Activated CD4-positive, alpha-beta memory T cell treated with anti-CD3 and anti-CD28 coated beads, Interleukin-2, amount 10 ng/mL, durations not matched to agents 7 days and 5 days (primary cell): ENCODE measurements at places on chromosomes 3 and 15. TPM values are rescaled to one million over a fixed set of nuclear protein-coding genes. Genes with fewer than 3 reads are reported as not detected.

GOLGA8T gene
- not detected for total RNA-seq

PDZRN3 gene
- not detected for total RNA-seq

PLXNB1 gene
- 1.9 TPM for total RNA-seq

PLSCR5 gene
- total RNA-seq: not detected

RAB5A gene
- total RNA-seq: 64.5 TPM

FILIP1L gene
- 1.9 TPM for total RNA-seq

ISL2 gene
- 3.7 TPM for total RNA-seq

TM4SF4 gene
- not detected for total RNA-seq

PAK6 gene
- total RNA-seq: 0.20 TPM

TLR9 gene
- 0.55 TPM for total RNA-seq

DNA sequence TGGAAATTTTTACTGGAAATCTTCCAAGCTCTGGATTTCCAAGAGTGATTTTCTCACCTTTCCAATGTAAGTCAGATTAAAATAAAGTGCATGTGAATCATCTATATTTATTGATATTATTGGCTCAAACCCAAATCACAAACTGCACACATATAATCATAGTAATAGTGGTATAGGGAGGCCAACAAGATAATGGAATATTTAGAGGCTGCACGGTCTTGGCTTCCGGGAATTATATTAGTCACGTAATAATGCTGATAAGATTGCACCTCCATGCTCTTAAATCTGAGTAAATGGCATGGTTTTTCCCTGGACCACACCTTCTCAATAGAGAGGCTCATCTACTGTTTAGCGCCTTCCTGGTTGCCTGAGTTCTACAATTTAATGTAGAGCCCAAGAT, 567.1 kb upstream of the NR2F2 start:
- no peak for DNase-seq

DNA sequence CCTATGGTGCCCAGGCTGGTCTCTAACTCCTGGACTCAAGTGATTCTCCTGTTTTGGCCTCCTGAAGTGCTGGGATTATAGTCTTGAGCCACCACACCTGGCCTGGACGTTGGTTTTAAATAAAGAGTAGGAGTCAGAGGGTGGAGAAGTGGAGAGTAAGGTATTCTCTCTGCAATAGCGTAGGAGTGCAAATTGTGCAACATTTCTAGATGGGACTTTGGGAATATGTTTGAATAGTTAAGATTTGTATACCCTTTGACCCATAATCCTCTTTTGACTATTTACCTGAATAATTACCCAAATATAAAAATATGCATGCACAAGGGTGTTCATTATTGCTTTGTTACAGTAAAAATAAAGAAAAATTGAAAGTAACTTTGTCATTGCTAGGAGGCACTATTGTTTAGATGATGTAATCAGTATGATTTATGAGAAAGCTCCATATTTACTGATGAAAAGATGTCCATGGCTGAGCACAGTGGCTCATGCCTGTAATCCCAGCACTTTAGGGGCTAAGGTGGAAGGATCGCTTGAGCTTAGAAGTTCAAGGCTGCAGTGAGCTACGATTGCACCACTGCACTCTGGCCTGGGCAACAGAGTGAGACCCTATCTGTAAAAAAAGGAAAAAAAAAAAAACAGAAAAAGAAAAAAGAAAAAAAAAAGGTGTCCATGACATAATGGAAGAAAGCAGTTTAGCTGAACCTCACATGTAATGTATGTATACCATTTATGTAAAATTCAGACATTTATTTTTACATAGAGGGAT, 15.1 kb upstream of the XYLB start:
- no peak for DNase-seq

- no peak for DNase-seq
Measured at GRCh38 chr3:127233371-127233770, 40.4 kb downstream of the PRR23E start.

DNA sequence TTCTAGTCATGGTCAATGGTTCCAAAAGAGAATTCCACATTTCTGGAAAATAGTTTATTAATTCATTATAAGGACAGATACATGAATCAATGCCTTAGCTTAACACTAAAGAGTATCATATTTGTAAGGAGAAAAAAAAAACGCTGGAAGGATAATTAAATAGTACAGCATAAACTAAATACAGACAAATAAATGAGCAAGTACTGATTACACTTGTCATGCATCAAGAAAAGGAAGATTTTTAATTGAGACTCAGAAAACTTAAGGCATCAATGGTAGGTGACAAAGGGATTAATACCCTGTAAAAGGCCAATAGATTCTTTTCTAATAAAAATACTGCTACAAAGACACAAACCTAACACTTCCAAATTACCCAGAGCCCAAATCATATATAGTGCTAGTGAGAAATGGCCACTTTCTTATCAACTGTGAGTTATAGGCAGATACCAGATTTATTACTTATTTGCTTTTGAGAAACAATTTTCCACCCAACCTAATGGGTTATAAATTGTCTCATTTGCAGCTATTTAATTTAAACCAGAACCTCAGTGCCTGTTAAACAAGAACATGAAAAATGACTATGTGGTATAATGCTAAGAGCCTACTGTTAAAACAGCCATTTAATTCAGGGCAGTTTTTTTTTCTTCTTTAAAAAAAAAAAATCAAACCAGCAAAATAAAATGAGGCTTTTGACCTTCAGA, 3.8 kb upstream of the IGDCC3 start:
- DNase-seq: no peak

- DNase-seq: no peak
Measured at GRCh38 chr3:42061025-42061712, 30.0 kb upstream of the TRAK1 start.

DNA sequence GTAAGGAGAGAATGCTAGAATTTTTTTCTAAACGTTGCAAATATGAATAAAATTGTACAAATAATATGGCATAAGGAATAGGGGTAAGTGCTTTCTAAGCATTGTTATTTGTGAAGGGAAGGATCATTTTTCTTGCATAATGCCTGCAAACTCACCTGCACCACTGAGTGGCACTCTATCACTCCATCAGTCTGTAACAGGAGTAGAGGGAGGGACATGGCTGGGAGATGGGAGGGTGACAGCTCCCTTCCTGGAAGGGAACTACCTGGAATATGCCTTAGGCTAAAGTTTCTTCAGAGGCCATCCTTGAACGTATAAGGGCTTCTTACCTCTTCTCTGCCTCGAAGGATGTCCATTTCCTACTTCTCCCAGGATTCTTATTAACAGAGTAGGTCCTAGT, 3.0 kb downstream of the NAALADL2 start:
- DNase-seq: no peak

- DNase-seq: no peak
Measured at GRCh38 chr3:112101916-112102315, 15.7 kb downstream of the C3orf52 start.

GRCh38 chr15:94485148-94485719, 253.9 kb downstream of the MCTP2 start:
- DNase-seq: no peak

- no peak for DNase-seq
Measured at GRCh38 chr3:105473521-105474223, 107.0 kb downstream of the ALCAM start.

GRCh38 chr3:94064243-94064860, 1.5 kb downstream of the NSUN3 start:
- no peak for DNase-seq

GRCh38 chr15:98946301-98947255, 61.0 kb downstream of the PGPEP1L start:
- DNase-seq: no peak

DNA sequence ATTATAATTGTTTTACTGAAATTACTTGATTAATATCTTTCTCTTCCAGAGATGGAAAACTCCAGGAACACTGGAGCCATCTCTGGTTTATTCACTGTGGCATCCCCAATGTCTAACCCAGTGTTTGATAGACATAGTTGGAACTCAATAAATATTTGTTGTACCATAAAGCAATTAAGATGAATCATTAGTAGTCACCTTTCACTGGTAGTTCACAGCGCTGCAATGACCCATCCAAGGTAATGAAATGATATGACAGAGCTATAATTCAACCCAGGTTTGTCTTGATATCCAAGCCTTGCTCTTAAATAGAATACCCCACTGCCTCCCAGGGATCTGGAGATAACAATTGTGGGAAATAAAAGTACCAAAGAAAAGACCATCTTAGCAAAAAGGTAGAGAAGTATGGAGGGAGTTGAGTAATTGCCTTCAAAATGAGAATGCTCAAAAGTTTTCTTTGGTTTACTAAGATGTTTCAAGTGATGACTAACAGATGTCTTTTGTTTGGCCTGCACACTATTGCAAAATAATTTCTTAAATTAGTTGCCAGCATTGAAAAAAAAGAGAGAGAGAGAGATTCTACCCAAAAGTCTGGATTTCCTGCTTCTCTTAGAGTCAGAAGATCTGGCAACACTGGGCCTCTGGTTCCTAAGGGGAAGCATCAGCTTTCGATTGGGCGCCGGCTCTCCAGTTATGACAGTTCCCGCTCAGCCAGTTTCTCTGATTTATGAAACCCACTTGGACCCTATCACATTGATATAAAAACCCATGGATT, 348.5 kb downstream of the ERC2 start:
- no peak for DNase-seq

DNA sequence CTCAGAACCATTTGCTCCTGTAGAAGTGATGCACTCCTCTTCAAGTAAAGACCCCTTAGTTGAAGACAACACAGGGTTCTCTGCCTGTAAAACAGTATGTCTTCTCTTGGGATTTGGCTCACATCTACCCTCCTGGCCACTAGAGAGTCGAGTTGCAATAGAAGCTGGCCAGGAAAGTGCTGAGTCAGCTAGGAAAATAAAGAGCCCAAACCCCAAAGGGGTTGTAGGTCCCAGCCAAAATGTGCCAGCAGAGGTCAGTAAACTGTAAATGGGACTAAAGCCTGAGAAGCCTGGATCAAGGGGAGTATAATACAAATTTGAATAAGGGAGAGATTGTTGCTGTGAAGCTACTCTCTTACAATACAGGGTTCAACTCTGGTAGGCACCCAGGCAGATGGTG, 37.2 kb upstream of the THBS1 start:
- DNase-seq: no peak

DNA sequence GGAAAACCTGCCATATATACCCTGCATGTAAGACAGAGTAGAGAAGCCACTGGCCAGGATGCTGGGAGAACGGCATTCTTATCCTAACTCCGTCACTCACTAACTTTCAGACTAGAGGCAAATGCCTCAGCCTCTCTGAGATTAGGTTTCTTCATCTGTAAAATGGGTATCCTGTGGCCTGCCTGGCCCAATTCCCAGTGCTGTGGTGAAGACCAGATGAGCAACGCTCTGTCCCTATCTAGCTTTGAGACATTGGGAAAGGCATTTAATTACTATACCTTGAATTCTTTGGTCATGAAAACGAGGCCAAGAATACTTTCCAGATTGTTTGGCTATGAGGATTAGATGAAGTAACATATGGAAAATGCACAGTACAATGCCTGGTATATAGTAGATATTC, 35.9 kb downstream of the CEMIP start:
- DNase-seq: no peak

DNA sequence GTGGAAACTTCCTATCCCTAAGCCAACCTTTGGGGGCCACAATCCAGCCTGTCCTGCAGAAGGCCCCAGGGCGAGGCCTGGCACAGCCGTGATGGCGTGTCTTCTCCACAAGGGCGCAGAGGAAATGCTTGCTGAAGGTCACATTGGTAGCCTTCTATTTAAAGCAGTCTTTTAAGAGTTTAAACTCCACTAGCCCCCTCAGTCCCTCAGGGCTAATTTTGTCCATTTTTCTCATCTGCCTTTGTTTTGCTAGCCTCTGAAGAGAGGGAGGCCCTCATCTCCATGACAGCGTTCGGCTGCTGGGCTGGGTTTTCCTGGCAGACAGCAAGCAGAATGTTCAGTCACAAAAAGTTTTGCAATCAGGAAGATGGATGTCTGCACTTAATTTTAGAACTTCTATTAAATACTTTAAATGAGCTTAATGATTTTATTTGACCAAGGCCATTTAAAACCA, 40.8 kb downstream of the RARB start:
- no peak for DNase-seq

DNA sequence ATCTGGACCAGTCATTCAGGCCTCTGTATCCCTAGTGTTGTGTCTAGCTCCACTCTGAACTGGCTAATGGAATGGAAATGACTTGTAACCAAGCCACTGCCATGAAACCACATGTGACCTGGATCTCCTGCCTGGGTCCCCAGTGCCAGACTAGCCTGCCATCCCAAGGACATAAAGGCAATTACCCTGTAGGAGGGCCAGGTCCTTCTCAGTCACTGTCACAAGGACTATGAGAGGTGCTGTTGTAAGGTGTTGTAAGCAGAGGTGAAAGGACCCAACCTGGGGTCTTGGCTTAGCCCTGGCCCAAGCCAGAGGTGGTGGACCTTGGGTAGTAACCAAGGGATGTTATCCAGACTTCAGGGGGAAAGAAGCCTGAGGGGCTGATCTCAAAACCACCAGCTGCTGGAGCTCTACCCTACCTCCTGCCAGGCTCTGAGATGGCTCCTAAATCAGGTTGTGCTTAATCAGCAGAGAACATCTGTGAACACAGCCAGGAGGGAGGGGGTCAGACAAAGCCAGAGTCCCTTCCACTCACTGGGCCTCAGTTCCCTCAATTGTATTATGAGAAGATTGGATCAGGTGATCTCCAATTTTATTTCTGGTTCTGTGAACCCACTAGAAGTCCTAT, 15.7 kb upstream of the KLHL24 start:
- DNase-seq: no peak

- DNase-seq: peak; percentile 42
Measured at GRCh38 chr3:11059090-11059798, 66.7 kb downstream of the SLC6A1 start.

GRCh38 chr3:182238126-182238525, 526.4 kb downstream of the SOX2 start:
- DNase-seq: no peak

- DNase-seq: no peak
Measured at GRCh38 chr15:56719774-56720555, 13.3 kb downstream of the ZNF280D start.

DNA sequence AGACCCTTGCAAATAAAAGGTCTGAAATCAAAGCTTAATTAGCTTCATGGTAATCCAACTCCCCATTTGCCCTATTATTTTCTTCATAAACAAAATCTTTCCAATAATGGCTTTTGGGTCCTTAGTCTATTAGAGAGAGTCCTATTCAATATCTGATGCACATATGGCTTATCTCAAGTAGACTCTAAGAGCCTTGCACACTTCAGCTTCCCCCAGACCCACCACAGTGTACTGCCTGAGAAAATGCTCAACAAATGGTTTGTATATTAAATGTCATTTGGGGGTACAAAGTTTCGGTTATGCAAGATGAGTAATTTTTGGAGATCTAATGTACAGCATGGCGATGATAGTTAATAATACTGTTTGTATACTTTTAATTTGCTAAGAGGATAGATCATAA, 28.9 kb downstream of the FSTL1 start:
- no peak for DNase-seq

DNA sequence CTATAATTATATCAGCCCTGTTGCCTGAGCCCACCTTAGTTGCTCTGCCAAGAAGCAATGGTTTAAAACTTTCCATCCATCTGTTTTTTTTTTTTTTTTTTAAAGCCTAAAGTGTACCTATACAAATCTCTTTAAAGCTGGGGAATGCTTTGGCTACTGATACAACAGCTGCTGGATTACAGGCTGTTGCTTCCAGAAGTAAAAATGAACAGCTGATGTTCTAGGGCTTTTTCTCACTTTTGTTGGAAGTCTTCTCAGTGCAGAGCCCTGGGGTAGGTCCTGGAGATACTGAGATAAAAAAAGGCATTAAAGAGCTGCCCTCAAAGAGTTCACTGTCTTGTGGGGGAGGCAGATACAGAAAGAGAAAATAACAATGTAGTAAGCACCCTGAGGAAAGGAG, 218.1 kb downstream of the NLGN1 start:
- no peak for DNase-seq
